ENCODE measurements at places on chromosomes 12 and 14.
A peak's percentile ranks its signal among the peaks of the same experiment; 100 is the strongest.

GRCh38 chr12:501722-502447 lies 42.1 kb downstream of the B4GALNT3 start:
- DNase-seq, result no peak
- H3K36me3 ChIP-seq, result no peaks in the 10 kb centered on the region
- peaks cover 3% of the 10 kb centered on the region for H3K27me3 ChIP-seq
- H3K4me3 ChIP-seq, result no peak overlapping the region
- peaks cover 2% of the 10 kb centered on the region for H3K4me1 ChIP-seq

DNA sequence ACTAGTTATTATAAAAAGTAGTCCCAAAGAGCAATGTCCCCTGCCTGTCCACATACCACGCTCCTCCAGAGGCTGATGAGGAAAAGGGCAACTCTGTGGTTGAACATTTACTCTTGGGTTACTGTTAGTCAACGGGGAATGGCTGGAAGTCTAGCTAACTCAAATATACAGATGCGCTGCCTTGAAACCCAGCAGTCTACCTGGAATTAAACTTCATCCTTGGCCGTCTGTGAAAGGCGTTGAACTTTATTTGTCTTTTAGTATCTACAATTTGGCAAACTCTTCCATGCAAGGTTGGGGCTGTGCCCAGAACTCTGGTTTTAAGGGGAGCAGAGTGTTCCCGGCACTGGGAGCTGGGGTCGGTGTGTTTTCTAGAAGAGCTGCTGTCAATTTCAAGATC lies 3.9 kb upstream of the MEG3 start:
- H3K27ac ChIP-seq, result no peak overlapping the region
- H3K4me1 ChIP-seq, result no peaks in the 10 kb centered on the region
- no peak for DNase-seq
- H3K36me3 ChIP-seq, result no peaks in the 10 kb centered on the region
- no peak overlapping the region for H3K4me3 ChIP-seq

DNA sequence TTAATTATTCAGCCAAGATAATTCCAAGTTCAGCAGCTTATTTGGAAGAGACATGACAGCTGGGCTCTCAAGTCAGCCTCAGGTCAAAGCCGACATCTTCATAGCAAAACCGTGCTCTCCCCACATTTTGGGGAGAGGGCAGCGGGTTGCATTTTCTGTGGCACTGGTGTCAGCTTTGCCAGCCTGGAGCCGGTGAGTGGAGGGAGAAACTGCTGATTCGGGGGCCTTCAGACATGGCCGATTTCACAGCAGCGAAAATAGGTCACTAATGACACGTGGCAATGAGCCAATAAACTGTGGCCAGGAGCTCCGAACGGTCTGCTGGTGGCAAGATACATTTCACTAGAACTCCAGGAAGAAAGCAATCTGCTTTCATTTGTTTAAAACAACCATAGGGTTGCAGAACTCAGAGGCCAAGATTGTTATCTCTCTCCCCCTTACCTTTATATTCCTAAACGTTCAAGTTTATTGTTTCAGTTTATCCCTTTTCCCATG lies 173.2 kb downstream of the CAND1 start:
- peak; percentile 28 for DNase-seq
- H3K4me1 ChIP-seq, result peaks cover 9% of the 10 kb centered on the region
- H3K27me3 ChIP-seq, result no peaks in the 10 kb centered on the region
- peaks cover 6% of the 10 kb centered on the region for H3K36me3 ChIP-seq
- no peak overlapping the region for H3K27ac ChIP-seq

- H3K27me3 ChIP-seq, result peaks cover 8% of the 10 kb centered on the region
- no peak for DNase-seq
- H3K27ac ChIP-seq, result no peak overlapping the region
- no peak overlapping the region for H3K4me3 ChIP-seq
- peaks cover 1% of the 10 kb centered on the region for H3K4me1 ChIP-seq
Observed at GRCh38 chr12:132550014-132550802, 60.2 kb downstream of the LRCOL1 start.

DNA sequence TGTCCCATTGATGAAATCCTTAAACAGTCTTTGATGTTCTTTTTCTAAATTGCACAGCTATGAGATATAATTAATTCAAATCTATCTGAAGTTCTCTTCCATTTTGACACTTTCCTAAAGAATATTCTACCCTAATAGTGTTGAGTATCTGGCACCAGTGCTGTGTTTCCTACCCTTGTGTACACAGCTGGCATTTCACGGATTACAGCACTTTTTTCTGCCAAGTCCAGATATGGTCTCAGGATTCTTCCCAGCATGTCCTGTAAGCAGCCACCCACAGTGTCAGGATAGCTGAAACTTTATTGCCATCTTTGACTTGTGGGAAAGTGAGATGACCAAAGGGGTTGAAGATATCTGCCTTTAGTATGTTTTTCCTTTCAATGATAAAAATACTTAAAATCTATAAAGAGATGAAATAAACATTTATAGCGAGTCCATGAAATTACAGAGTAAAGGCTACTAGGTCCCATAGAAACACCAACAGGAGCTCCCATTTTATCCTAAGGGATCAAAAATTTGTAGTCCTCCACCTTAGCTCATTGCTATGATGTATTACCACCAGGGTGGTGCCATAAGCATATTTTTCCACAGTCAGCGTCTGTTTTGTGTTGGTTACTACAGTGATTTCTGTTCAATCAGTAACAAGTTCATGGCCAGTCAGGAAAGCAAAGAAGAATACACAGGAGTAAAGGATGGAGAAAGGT lies 96.7 kb downstream of the TRHDE start:
- no peak for DNase-seq
- H3K27ac ChIP-seq, result no peak overlapping the region
- no peaks in the 10 kb centered on the region for H3K36me3 ChIP-seq

- H3K4me1 ChIP-seq, result no peaks in the 10 kb centered on the region
- no peak for DNase-seq
- H3K27ac ChIP-seq, result no peak overlapping the region
Observed at GRCh38 chr12:107519906-107520859, 165.4 kb upstream of the PWP1 start.

DNA sequence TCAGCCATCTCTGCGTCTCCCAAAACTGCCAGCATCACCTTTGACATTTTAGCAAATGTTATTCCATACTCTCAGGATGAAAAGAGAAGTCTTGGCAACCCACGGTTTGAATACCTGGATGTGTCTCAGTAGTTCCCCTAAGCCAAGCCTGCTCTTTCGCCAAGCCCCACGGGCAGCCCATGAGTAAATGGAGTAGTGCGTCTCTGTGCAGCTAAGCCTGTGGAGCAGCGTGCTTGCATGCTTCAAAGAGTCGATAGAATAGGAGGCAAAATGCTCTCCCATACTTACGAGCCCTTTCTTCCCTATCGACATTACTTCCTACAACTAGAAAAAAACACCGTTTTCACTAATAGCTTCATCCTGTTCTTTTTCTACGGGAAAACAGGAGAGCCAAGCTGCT lies 634.5 kb upstream of the TMEM132C start:
- peaks cover 5% of the 10 kb centered on the region for H3K4me1 ChIP-seq
- H3K27me3 ChIP-seq, result peaks cover 2% of the 10 kb centered on the region
- DNase-seq, result no peak
- no peaks in the 10 kb centered on the region for H3K36me3 ChIP-seq

DNA sequence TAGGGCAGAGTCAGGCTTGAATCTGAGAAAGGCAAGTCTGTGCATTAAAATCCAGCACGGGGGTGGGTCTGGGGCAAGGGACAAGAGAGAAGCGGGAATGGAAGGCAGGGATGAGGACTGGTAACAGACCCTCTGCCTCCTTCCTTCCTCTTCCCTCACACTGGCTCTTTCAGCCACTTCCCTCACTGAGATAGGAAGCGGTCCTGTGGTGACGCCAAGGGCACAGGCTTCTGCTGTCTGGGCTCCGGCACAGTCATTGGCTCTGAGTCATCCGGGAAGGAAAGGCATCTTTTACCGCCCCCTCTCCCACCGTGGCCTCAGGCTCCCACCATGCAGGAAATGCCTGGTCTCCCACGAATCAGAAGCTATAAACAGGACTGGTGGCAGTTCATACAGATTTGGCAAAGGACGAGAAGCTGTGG lies 70.2 kb downstream of the ETV6 start:
- H3K36me3 ChIP-seq, result no peaks in the 10 kb centered on the region
- H3K27ac ChIP-seq, result no peak overlapping the region
- no peaks in the 10 kb centered on the region for H3K4me1 ChIP-seq

DNA sequence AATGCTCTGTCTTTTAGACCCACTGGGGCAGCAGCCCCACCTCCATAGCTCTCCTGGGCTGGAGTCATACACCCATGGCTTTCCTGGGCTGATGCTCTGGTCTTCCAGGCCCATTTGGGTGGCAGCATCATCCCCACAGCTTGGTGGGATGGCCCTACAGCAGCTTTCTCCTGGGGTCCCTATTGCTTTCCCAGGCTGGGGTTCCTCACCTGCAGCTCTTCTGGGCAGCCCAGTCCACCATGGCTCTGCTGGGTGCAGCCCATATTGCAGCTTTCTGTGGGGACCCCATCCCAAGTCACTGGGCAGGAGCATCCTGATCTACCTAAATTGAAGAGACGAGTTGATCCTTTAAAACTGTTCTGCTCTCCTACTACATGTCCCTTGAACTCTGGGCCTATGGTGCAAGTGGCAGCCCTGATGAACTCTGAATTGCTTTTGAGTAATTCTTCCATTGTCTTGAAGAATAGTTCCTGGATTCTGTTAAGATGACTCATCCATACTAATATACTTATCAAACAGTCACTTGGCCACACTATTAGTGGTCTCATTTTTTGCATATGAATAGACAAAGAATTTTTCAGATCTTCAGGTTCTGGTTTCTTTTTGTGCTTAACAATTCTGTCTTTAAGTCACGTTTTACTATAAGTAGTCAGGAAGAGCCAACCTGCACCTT lies 390.1 kb downstream of the DPF3 start:
- peaks cover 5% of the 10 kb centered on the region for H3K36me3 ChIP-seq
- H3K27ac ChIP-seq, result no peak overlapping the region
- H3K4me1 ChIP-seq, result peaks cover 5% of the 10 kb centered on the region
- no peak for DNase-seq
- H3K4me3 ChIP-seq, result no peak overlapping the region

DNA sequence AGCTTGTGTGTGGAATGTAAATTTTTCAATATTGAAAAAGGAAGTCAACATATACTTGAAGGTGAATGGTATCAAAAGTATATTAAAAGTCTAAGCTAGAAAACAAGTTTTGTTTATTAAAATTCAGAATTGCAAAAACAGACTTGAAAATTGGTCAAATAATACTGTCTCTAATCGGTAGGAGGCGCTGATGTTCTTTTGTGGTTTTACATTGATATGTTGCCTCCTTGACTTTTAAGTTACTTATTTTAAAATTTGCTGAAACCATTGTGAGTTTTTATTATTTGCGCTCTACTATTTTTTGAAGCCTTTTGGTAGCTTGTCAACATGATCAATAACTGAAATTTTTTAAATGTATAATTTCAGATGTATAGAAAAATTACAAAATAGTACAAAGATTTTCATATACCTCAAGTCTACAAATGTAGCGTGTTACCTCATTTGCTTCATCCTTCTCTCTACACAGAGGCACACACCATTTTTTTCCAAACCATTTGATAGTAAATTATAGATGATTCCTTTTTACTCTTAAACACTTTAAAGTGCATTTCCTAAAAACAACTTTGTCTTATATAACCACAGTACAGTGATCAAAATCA lies 6.9 kb downstream of the RTRAF start:
- no peak overlapping the region for H3K27ac ChIP-seq
- H3K36me3 ChIP-seq, result no peaks in the 10 kb centered on the region
- H3K27me3 ChIP-seq, result no peaks in the 10 kb centered on the region

DNA sequence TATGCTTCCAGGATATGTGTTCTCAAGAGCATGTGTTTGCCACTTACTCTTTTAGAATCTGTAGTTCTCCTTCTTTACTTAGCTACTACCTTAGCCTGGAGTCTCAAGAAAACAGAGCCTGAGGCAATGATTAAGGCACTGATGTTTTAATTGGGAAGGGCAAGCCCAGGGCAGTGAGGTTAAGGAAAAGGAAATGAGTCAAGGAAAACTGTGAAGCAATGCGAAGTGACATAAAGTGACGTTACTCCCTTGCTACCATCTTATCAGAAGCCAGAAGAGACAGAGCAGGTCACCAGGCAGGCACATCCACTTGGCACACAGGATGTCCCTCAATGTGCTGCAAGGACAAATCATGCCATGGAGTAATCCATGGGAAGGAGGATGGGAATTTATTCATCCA lies 11.3 kb upstream of the EML5 start:
- no peaks in the 10 kb centered on the region for H3K36me3 ChIP-seq
- H3K27ac ChIP-seq, result no peak overlapping the region
- H3K4me1 ChIP-seq, result no peaks in the 10 kb centered on the region
- no peak for DNase-seq
- H3K4me3 ChIP-seq, result no peak overlapping the region

- no peaks in the 10 kb centered on the region for H3K36me3 ChIP-seq
- DNase-seq, result no peak
- no peak overlapping the region for H3K27ac ChIP-seq
- H3K4me3 ChIP-seq, result peak overlapping the region; percentile 3
- peaks cover 31% of the 10 kb centered on the region for H3K4me1 ChIP-seq
- H3K27me3 ChIP-seq, result peaks cover 8% of the 10 kb centered on the region
Observed at GRCh38 chr12:41903014-41903708, 241.5 kb downstream of the GXYLT1 start.

- peaks cover under 1% of the 10 kb centered on the region for H3K27me3 ChIP-seq
- no peaks in the 10 kb centered on the region for H3K36me3 ChIP-seq
- H3K4me3 ChIP-seq, result no peak overlapping the region
- no peak overlapping the region for H3K27ac ChIP-seq
- H3K4me1 ChIP-seq, result peaks cover 3% of the 10 kb centered on the region
Observed at GRCh38 chr12:14779834-14780233, 23.4 kb downstream of the WBP11 start.

GRCh38 chr12:17661250-17661649 lies 428.7 kb downstream of the RERGL start:
- H3K36me3 ChIP-seq, result no peaks in the 10 kb centered on the region
- no peak for DNase-seq
- H3K4me3 ChIP-seq, result no peak overlapping the region
- no peaks in the 10 kb centered on the region for H3K27me3 ChIP-seq
- no peaks in the 10 kb centered on the region for H3K4me1 ChIP-seq

DNA sequence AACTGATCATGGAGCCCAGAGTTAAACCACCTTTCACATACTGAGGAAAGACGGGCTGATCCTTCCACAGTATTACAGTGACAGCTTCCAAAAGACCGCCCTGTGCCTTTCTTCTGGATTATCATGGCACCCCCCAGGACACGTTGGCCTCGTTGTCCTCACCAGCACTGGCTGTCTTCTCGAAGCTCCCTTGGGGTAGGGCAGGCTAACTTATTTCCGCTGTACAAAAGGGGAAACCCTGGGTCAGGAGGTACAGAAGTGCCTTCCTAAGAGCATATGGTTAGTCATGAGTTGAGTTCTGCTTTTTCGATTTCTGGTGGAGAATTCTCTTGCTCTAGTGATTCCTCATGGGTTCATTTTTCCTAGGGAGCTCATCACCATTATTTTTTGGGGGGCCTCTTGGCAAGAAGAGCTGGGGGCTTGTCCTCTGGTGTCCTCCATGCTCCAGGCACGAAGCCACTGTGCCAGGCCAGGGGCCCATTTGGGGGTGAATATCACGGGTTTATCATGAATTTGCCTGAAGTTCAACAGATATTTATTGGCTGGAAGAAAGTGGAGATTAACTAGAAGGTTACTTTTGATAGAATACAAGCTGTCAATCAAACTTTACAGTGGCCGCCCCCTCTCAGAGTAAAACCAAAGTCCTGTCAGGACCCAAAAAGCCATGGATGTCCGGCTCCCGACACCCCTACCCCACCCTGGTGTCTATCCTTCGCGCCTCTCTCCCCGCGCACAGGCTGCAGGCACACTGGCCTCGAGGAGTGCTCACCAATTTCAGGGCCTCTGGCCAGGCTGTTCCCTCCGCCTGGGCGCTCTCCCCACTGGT lies 8.8 kb upstream of the TRAF3 start:
- no peak overlapping the region for H3K27ac ChIP-seq
- no peak for DNase-seq
- peaks cover 10% of the 10 kb centered on the region for H3K4me1 ChIP-seq
- no peaks in the 10 kb centered on the region for H3K36me3 ChIP-seq
- no peak overlapping the region for H3K4me3 ChIP-seq

Measured in glutamatergic neuron (in vitro differentiated cells).